Type B pancreatic cell (in vitro differentiated cells): ENCODE measurements at places on chromosomes 2 and 18. TPM values are rescaled to one million over a fixed set of nuclear protein-coding genes. Genes with fewer than 3 reads are reported as not detected.
A peak's percentile ranks its signal among the peaks of the same experiment; 100 is the strongest.

- no peak for DNase-seq
These were observed 10.9 kb upstream of the GULP1 start for GRCh38 chr2:188280811-188281222.

DNA sequence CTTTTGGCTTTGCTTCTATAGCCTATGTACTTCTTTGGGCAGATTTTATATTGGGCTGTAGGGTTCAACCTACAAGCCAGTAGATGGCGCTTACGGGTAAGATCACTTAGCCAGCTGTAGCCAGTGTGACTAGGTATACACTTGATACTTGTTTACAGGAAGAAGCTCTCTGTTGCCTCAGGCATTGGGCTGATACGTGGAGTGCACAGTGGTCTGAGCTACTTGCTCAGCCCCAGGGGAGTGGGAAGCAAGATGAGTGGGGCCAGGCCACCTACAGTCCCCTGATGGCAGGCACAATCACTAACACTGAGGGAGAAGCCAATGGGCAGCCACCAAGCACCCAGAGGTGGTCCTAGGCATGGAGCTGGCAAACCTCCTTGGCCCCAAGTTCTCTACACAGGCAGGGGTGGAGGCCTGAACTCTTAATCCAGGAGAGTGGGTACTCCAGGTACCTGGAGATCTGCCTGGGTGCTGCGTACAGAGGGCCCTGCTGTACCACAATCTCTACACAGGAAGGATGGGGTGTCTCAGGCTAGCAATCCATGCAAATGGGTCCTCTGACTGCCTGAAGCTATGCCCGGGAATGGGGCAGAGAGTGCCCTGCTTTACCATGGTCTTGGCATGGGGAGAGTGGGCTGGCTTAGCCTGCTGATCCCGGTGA lies 122.2 kb downstream of the NCOA1 start:
- no peak for DNase-seq

DNA sequence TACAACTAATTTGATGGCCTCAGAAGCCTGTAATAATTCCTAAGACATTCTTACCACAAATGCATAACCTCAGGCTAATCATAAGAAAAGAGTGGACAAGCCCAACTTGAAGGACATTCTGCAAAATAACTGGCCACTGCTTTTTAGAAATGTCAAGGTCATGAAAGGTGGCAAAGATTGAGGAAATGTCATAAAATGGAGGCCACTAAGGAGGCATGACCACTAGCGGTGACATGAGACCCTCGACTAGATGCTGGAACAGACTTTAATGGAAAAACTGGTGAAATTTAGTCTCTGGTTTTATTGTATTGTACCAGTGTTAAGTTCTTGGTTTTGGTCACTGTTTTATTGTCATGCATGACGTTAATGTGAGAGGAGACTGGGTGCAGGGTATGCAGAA lies 78.6 kb downstream of the SP3 start:
- DNase-seq, result no peak

- DNase-seq, result no peak
These were observed 314.1 kb downstream of the MYCN start for GRCh38 chr2:16254356-16254965.

DNA sequence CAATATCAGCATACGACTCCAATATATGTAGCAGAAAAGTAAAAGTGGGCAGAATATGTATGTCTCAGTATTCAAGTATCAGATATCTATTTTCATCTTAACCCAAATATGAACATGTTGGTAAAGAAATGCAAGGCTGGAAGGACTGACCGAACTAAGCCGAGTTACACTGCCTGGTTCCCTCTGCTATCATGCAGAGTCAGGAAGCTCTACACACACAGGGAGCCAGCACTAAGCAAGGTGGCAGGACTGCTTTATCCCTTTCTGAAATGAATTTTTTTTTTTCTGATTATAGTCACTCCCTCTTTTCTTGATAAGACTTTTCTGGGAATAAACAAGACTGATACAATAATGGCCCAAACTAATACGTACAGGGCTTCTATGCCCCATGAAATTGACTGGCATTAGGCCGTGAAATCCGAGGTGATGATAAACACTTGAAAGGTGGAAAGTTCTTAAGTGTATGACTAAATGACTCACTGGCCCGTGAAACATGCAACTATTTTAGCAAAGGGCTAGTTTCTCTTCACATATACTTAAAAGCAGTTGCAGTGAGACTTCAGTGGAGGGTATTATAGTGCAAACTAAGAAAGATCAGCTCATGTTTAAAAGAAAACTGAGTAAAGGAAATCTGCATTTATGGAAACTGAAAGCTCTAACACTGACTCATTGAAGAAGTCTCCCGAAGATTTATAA lies 14.9 kb downstream of the DPP4 start:
- DNase-seq, result no peak

DNA sequence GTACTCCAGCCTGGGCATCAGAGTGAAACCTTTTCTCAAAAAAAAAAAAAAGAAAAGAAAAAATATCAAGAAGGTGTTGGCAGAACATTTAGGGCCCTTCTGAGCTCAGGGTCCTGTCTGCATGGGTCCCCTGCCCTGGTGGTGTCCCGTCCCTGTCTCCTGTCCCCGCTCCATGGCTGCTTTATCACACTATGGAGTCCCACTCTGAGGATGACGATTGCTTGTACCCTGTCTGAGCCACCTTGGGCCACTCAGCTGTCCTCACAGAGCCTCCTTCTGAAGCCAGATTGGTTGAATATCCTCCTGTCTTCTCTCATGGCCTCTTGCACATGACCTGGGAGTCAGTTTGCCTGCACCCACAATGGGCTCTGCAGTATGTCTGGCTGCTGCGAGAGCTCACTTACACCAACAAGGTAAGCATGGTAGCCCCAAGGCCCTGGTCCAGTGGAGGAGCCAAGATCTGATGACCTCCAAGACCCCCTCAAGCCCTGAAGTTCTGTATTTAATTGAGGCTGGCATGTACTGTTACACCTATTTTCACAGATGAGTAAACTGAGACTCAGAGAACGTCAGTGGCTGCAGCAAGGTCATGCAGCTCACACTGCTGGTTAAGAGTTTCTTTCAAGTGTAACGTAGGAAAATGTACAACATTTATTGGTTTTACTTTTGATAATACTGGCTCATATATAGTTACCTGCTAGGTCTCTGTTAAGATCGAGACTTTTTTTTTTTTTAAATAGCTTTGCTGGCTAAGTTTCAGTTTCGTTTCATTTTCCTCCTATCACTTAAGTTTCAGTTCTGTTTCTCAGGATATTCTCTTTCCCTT lies 16.9 kb upstream of the ZCCHC2 start:
- DNase-seq, result no peak

DNA sequence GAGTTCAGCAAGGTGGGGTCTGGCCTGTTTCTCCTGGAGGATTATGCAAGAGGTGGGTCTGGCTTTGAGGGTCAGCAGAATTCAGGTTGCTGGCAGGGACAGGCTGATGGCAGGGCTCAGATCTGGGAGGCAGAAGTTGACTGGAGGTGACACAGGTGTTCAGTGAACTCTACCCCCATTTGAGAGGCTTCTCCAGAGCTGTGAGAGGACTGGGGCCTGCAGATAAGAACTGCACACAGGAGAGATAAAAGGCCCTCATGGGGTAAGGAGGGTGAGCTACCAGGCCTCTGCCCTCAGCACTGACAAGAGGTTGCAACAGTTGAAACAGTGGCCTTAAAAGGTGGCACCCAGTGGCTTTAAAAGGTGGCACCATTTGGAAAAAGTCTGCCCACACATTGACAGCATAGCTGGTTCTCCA lies 13.1 kb downstream of the MOCOS start:
- DNase-seq, result peak; percentile 20

DNA sequence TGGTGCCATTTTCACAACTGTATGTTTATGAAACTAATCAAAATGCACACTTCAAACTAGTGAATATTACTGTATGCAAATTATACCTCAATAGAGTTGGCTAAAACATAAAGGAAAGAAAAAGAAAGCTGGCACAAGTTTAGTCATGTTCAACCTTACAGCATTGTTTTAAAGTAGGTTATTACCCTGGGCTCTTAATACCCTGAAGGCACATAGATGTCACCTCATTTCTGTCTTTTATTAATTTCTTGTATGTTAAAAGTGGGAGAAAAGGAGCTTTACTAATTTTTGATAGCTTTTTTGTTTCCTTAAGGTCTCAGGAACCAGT lies 32.7 kb downstream of the TMEM131 start:
- no peak for DNase-seq

DNA sequence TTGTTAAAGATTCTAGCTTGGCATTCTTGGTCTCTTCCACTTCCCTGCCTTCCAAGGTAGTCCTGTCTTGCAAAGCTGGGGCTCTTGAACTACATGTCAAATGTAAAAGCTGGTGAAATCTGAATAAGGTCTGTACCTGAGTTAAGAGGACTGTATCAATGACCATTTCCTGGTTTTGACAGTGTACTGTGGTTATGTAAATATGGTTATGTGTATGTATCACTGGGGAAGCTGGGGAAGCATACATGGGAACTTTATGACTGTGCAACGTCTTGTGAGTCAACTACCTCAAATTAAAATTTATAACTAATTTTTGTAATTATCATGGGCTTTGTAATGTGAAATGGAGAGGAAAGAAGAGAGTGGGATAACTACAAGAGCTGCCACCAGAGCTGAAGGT lies 81.7 kb downstream of the COL4A4 start:
- no peak for DNase-seq

- no peak for DNase-seq
These were observed 416.8 kb upstream of the HS6ST1 start for GRCh38 chr2:128735296-128735960.

The AGXT gene
- total RNA-seq, result 0.51 and 1.00 TPM in 2 replicates

The PKDCC gene
- 81.8 and 158 TPM in 2 replicates for total RNA-seq

The SLC4A5 gene
- total RNA-seq, result 1.5 and 6.4 TPM in 2 replicates

The GPBAR1 gene
- total RNA-seq, result 2.1 and 5.7 TPM in 2 replicates

The ASB18 gene
- total RNA-seq, result not detected in 2 replicates

The FOXD4L1 gene
- 0.48 TPM in 1 of 2 replicates, not detected in the other for total RNA-seq

The CXCR1 gene
- total RNA-seq, result not detected in 2 replicates
